ENCODE measurements at places on chromosomes 3 and 15. TPM values are rescaled to one million over a fixed set of nuclear protein-coding genes. Genes with fewer than 3 reads are reported as not detected.

DNA sequence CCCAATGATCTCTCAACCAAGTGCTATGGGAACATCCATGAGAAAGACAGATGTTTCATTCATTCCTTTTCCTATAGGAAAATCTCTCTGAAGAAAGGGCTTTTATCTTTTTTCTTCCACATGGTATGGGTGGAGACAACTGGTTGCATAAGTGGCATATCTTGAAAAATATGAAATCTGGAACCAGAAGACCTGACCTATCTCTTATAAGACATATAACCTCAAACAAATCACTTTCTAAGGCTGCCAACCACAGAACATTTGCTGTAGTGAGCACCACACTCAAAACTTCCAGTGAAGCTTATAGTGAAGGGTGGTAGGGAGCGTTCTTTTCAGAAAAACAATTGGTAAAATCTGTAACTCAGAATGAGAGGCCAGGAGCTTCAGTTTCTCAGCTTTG, 58.5 kb downstream of the SHQ1 start:
- no peak for DNase-seq

DNA sequence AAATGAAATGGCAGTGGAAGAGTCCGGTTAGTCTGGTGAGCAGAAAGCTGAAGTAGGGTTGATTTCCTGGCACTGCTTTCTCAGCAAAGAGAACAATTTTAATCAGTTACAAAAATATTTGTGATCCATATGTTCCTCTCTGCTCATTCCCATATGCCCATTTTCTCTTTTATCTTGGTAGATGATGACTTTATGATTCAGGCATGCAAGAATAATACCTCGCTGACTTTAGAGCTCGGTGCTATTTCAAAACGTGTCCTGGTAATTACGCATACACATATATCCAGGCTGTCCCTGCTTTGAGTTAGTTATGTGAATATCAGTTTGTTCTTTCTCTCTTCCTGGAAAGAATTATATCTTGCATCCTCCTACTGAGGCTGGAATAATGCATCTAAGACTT, 38.5 kb downstream of the ARPP21 start:
- DNase-seq, result no peak

DNA sequence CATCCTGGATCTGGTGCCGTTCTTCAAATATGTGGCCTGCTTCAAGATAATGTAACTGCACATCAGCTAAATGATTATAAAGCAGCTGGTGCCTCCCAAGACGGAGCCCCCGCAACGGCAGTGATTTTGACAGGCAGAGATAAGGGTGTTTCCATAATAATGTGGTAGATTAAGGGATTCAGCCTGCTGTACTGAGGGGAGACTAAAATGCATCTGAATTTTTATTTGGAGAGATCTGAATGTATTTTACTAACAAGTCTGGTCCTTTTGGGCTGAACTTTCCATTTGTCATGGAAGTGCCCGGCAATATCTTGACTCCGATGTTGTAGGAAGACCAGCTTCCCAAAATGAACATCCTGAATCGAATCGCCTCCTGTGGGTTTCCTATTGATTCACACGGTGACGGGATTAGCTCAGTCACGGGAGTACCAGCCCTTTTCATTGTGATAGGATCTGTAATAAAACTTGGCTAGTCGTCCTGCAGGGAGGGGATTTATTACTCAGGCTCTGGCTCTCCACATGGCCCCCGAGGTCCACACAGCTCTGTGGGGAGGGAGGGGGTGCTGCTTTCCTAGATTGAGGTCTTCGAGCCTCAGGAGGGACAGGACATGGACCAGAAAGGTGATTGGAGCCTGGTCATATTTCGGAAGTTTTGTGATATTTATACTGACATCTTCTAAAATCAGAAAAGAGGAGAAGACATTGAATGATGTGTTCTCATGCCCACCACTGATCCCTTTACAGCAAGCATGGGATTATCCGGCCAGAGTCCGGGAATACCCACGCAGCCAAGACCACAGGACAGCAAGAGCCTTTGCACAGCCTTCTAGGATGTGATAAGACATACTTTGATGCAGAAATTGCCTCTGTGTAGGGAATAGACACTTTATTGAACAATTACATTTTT, 2.5 kb upstream of the PCSK6 start:
- DNase-seq, result no peak

DNA sequence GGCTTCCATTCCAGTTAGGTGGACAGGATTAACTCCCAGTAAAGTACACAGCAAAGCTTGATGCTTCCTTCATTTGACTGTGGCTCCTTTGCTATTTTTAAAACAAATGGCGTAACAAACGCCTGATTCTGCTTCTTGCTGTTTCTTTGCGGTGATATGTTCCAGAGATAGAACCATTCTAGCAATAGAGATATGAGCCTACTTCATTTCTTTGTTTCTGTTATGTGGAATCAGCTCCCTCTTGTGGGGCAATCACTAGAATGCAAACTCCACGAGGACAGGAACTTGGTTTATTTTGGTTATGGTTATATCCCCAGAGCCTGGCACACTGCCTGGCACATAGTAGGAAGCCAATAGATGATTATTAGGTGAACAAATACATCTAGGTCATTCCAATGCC, 122.6 kb upstream of the SLC6A11 start:
- no peak for DNase-seq

DNA sequence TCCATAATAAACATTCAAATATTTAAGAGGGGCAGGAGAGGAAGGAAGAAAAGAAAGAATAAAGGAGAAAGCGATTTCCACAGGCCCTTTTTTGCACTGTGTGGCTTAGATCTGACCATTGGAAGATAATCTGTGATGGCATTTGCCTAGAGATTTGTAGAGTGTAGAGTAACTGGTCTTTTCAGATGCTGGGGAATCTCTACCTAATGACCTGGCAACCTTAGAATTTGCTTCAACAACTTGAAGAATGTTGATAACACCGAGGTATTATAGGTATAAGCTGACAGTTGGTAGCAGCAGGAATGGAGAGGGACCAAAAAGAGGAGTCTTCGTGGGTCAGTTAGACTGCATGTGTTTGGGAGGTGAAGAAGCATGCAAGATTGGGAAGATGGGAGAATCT, 20.9 kb upstream of the AVEN start:
- DNase-seq, result no peak

- peak; percentile 34 for DNase-seq
Observed at GRCh38 chr3:101725194-101725889, 928 bp downstream of the CEP97 start.

GRCh38 chr3:174208161-174208560, 651.0 kb upstream of the NAALADL2 start:
- no peak for DNase-seq

DNA sequence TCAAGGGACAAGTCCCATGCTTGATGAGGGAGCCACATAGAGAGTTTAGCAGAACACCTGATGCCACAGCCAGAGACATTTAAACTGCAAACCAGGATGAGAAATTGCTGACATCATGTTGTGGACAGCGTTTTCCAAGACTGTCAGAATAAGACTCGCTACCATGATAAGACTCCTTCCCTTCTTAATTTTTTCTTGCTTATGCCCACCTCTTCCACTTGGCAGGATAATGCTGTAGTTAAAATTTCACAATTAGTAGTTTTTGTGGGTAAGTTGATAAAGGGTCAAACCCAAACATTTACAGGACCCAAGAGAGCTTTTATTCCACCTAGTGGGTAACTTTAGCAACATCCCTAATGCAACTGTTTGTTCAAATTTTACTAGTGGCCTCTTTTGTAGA, 3.0 kb upstream of the PIAS1 start:
- no peak for DNase-seq

- DNase-seq, result peak; percentile 49
Observed at GRCh38 chr3:153029350-153029749, 132.7 kb upstream of the RAP2B start.

GRCh38 chr3:197426121-197426566, 127.7 kb upstream of the DLG1 start:
- no peak for DNase-seq

- no peak for DNase-seq
Observed at GRCh38 chr3:183151086-183151485, 11.4 kb downstream of the LAMP3 start.

DNA sequence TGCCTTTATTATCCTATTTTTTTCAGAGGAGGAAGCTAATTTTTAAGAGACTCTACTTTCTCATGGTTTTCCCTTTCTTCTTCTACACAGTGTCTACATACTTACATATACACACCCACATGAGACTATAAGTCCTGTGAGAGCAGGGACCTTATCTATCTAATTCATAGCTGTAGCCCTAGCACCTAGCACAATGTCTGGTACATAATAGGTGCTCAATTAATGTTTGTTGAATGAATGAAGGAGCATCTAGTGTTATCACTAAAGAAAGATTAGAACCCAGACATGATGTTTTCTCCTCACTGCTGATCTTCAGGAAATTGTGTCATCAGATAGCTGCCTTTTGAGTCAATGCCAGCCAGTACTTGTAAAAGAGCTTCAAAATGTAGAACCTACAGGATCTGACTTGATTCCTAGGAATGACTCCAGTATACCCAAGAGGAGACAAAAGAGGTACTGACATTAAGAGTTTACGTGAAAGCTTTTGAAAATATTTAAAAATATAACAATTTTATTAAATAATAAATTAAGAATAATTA, 2.5 kb downstream of the SCG5 start:
- no peak for DNase-seq

DNA sequence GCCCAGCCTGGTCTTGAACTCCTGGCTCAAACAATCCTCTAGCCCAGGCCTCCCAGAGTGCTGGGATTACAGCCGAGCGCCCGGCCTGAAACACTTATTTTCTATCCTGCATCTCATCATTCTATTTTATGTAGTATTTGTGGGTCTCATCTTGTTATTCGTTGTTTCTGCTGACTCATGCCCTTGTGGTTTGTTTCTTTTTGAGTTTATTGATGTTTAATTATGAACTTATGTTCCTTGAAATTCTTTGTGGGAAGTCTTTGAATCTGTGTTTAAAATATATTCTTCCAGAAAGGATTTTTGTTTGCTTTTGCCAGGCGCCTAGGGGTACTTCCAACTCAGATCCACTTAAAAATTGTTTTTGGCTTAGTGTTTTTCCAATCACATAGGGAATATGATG, 78.3 kb upstream of the C15orf39 start:
- no peak for DNase-seq

- DNase-seq, result no peak
Observed at GRCh38 chr3:100183608-100184125, 69.4 kb upstream of the FILIP1L start.

DNA sequence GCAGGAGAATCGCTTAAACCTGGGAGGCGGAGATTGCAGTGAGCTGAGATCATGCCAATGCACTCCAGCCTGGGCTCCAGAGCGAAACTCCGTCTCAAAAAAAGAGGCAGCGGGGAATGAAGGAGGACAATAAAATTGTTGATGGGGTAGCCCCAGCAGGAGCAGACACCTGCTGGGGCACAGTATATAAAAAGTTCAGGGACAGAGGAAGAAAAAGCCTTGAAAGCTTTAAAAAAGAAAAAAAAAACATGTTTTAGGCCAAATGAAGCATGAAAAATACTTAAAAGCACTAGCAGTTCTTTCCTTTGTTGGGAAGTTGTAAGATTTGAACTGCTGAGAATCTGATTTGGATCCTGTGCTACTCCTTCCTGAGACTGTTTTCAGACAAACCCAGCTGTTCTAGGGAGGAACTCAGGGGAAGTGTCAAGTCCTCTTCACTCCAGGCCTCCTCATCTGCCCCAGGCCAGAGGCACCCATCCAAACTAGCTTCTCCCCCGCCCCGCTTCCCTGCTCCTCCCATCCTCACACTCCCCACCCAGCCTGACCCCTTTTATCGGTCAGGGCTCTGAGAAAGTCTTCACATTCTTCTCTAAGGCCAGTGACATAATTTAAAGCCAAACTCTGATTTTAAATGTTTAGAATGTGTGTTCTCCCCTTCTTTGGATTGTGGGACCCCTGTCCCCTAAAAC, 4.9 kb downstream of the IL17RD start:
- DNase-seq, result peak; percentile 78

DNA sequence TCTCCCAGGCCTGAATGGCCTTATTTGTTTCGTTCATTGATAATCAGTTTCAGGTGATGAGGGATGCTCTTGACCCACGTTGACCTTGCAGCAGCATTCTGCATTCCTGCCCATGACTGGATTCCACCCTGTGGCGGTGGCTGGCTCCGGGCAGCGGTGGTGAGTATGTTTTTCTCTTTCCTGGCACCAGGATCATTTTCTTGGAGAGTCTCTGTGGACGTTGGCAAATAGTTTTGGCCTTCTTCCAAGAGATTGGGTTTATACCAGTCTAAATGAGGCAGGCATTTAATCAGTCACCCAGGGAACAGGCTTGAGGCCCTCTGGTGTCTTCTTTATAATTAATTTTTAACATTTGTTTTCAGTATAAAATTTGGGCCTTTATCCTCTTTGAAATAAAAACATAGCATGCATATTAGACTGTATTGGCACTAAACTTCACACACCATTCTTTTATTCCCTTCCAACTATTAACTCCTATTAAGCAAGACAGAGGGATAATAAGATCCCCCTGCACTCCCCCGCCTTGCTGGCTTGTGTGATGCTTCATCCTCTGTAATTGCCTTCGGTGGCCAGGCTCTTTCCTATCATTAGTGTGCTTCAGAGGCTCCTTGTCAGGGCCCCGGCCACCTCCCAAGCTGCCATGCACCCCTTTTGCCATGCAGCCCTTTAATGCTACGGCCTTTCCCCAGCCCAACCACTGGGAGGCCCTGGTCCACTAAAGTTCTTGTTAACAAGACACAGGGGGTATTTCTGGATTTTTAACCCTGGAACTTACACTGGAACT, 176.2 kb upstream of the TOPAZ1 start:
- DNase-seq, result peak; percentile 36

DNA sequence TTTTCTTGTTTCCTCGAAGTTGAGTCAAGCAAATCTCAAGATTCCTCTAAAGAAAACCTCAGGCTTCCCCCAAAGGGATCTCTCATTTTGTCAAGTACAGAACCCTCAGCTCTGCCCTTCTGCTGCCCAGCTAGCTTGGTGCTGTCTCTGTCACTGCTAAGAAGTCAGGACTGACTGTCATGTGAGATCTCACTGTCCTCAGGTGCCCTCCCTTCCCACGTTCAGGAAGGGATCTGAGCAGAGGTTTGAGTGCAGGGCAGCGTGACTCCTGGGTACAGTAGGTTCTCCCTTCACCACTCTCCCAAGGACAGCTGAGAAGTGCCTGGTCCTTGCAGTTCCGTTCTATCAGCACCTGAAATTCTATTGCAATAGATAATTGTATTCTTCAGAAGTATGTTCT, 229.7 kb downstream of the SLCO3A1 start:
- DNase-seq, result no peak

- DNase-seq, result no peak
Observed at GRCh38 chr15:92839696-92840095, 60.4 kb upstream of the CHD2 start.

Gene STRA6
- total RNA-seq, result not detected

Gene RTP1
- not detected for total RNA-seq

Gene AP3B2
- not detected for total RNA-seq

Gene FMN1
- 29.3 TPM for total RNA-seq

Gene SH2D7
- total RNA-seq, result not detected

Gene FOXL2
- total RNA-seq, result not detected

Gene FBLN2
- total RNA-seq, result 143 TPM

Gene TTLL13
- not detected for total RNA-seq
